ENCODE measurements at places on chromosomes 11 and 22. TPM values are rescaled to one million over a fixed set of nuclear protein-coding genes. Genes with fewer than 3 reads are reported as not detected.

DNA sequence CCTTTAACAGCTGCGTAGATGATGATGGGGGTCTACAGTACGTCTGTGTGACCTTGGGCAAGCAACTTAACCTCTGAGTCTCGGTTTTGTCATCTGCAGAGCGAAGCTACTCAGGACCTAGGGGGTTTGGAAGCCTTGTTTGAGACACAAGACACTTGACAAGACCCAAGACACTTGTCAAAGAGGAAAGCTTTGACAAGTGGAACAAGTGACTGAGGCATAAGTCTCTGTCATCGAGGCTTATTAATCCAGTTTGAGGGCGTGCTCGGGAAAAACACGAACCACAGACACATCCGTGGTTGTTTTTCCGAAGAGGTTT is 732 bp upstream of the PC start:
- DNase-seq: no peak

- no peak for DNase-seq
Measured at GRCh38 chr11:6608726-6609501, 3.1 kb downstream of the TAF10 start.

The ANKRD49 gene
- total RNA-seq: 16.6 TPM

DNA sequence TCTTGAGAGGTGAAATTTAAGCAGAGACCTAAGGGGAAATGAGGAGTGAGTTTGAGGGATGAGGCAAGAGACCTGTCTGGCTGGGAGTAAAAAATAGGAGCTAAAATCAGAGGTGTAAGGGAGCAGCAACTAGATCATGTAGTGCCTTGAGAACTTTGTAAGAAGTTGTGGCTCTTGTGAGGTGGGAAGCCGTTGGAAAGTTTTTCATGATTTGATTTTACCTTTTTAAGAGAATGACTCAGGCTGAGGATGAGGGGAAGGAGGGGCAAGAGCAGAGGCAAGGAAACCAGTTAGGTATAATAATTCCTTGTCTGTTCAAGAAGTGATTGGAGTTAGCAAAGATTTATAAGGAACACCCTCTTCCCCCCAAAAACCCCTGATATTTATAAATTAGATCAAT is 25.8 kb downstream of the QSER1 start:
- no peak for DNase-seq

The MOV10L1 gene
- total RNA-seq: 1.2 TPM

DNA sequence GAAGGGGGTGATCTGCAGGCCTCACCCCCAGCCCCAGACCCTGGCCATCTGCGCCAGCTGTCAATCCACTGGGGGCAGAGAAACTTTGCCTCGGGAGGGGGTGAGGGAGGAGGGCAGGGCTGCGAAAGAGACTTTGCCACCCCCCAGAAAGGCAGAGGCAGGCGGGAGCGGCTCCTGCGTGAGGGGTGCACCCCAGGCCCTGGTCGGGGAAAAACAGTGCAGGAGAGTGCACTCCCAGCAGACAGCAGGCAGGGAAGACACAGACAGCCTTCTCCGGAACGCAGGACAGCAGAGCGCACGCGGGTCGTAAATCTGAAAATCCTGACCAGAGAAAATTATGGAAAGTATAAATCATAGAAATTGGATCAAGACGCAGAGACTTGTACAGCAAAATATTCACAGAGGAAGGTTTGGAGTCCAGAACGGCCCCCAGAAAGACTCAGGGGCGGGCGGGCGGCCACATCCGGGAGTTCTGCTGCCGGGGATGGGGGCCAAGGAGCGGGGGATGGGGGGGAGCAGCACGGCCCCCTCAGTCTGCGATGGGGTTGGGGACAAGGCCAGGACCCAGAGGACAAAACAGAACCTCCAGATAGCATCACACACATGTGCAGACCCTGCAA is 8.0 kb upstream of the MRPL23 start:
- DNase-seq: peak; percentile 42
